NCI-H1105 treated with DMSO at 0.1 percent for 48 hours (cell line): ENCODE measurements at places on chromosomes 2 and 18.

DNA sequence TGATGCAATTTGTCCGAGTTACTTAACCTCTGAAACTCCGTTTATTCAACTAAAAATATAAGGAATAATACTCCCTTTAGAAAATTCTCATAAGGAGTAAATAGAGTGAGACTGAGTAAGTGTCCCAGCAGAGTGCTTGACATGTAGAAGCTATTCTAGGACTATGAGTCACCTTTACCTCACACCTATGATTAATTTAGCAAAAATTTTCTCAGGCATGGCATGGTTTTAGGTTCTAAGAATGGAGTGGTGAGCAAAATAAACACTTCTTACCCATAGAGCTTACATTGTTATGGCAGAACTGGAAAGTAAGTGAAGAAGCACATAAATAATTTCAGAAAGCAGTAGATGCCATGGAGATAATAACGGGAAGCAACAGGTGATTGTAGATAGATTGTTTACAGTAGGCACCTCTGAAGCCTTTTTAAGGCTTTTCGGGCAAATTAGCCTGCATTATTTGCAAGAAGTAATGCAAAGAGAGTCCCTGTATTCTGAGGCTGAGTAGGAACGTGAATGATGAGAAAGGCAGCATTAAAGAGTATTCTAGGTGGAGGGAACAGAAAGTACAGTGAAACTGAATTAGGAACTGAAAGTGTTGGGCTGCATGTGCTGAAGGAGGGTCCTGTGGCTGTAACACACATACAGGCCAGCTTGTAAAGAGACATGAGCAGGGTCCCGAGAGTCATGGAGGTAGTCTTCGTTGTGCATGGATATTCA is 209.2 kb downstream of the ZNF407 start:
- DNase-seq: no peak

DNA sequence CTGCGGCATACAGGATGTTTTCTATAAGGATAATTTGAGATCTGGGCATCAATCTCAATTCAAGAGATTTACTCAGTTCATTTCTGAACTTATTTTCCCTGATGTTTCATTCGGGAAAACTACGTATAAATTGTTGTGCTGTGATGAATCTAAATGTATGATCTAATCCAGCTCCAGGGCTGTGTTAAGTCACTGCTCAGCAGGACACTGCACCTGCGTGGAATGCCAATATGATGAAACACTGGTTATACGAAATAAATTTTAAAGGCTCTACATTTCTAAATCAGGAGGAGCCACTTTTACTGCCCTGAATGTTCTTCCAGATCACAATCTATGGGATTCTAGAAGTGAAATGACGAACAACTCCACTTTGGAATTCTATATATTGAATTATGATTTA is 259.0 kb downstream of the HNMT start:
- DNase-seq: no peak

DNA sequence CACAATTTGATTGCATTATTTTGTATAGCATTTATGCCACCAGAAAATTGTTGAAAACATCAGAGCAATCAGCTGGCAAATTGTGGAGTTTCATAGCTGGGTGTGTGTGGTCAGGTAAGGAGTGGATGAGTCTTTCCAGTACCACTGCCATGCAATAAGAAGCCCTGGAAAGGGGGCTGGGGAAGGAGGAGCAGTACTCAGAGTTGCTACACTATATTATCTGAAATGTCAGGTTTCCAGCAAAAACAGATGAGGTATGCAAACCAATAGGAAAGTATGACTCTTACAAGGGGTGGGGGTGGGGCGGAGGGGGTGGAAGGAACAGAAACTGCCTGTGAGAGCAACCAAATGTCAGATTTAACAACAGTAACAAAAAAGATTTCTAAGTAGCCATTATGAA is 112.2 kb downstream of the SOS1 start:
- DNase-seq: no peak

DNA sequence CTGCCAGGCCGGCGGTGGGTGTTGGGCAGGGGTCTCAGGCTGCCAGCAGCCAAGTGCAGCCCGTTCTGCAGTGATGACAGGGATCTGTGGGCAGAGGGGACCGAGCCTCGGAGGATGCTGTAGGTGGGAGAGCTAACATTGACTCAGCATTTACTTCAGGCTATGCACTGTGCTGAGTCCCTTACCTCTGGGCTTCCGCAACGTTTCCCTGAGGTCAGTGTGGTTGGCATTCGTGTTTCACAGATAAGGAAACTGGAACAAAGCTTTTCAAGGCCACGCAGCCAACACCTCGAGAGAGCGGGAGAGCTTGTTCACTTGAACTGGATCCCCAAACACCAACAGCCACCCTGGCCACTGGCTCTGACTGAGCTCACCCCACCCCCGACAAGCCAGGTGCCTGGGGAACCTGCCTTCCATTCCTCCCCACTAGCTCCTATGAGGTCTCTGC is 839 bp upstream of the GPR148 start:
- DNase-seq: no peak

- no peak for DNase-seq
Observed at GRCh38 chr2:197241596-197241995, 69.0 kb downstream of the ANKRD44 start.

GRCh38 chr2:152165780-152166179 is 9.8 kb downstream of the STAM2 start:
- no peak for DNase-seq

- no peak for DNase-seq
Observed at GRCh38 chr18:37270038-37270665, 295.4 kb downstream of the CELF4 start.

DNA sequence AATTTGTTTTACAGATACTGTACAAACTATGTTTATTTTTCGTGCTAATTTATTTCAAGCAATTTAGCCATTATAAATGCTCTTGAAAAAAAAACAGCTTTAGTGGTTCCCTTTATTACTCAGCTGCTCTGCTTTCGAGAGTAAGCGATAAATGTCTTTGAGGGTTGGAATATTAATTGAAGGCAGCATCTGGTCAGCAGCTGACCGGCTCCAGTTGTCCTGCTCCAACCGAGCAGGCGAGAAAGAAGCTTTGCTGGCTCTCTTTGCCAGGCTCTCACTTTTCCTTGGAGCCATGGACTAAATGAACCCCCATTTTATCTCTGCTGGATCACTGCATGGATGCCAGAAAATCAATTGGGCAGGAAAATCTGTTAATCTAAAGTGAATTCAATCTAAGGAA is 147.4 kb downstream of the LNPK start:
- peak; percentile 90 for DNase-seq

DNA sequence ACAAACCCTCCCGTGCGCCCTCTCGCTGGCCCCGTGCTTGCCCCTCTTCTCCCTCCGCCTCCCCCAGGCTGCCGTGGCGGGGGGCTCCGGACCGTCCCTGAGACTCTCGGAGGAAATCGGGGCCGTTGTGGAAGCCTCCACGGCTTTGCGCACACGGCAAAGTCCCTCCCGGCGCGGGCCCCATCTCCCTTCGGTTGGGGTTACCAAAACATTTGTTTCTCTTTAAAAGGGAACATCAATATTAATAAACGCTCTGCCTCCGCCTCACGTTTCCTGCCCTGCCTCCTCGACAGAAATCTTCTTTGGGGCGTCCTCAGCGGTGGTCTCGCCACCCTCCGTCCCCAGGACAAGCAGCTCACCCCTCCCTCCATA is 3.8 kb downstream of the PAX3 start:
- DNase-seq: no peak

DNA sequence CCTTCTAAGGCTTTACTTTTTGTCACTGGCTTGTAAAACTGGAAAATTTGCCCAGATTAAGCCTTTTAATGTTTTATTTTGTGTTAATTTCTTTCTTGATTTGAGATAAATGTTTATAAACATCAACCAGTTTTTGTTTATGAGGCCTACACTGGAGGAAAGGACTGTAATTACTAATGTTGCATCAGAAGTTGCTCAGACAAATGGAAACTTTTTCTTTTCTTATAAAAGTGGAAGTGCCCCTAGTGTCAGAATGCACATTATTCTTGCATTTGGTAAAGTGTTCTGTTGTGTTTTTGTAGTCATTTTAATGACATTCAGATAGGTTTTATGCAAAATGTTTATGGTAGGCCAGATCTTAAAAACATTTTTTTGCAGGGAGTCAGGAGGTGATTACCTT is 25.3 kb downstream of the LCLAT1 start:
- no peak for DNase-seq

DNA sequence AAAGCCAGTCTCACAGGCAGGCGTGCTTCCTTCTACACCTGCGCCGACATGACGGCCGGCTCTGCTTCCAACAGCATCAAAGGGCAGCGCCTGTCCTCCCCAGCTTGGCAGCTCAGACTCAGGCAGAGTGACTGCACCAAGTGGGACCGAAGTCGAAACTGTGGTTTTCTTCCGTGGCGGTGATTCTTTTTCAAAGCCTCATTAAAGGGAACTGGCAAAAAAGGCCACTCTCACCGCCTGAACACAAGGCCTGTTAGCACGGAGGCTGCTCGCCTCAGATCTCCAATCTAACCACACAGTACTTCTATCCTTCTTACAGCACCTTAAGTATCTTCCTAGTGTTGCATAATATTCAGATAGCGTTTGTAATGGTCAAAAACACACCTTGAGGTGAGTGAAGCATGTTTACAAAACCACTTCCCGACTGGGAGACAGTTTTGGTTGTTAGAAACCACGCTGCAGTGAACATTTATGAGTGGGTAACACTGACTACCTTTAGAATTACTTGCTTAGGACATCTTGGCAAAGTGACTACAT is 236.4 kb downstream of the HDAC4 start:
- DNase-seq: no peak

DNA sequence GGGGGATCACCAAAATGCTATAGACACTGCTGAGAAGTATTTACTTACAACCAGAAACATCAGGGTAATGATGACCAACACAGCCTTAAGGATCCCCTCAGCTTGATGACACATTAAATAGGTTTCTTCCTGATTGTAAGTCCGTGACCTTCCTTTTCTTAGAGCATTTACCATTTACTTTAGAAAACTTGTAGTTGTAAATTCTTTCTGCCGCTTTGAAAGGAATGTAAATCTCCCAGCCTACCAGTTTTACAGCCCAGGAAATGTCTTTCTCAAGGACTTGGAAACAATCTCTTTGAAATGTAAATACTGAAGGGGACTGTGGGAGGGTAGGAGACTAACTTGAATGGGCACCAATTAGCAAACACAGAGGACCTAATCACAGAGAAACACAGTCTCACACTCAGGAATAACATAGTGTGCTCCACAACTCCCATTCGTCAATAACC is 278.6 kb downstream of the DSC3 start:
- no peak for DNase-seq

DNA sequence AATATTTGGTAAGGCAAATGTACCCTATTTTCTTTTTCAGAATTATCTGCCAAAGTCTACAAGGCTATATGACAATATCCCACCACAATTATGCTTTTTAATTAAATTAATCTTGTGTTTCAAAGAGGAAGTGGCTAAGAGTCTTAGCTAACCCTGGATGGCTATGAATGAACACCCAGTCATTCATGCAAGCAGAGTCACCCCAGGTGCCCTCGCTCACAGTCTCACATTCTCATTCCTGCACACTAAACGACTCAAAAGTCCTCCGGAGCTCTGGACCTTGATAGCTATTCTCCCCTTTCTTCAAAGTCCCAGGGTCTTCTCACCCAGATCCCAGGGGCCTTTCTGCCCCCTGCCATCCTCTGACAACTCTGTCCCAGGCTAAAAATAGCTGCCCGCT is 42.1 kb upstream of the MRPL19 start:
- DNase-seq: no peak

- DNase-seq: no peak
Observed at GRCh38 chr2:214774108-214774507, 35.4 kb downstream of the BARD1 start.

- peak; percentile 47 for DNase-seq
Observed at GRCh38 chr2:64017811-64018700, 1.2 kb downstream of the VPS54 start.

- DNase-seq: no peak
Observed at GRCh38 chr2:66689456-66690051, 254.6 kb downstream of the MEIS1 start.

- DNase-seq: peak; percentile 64
Observed at GRCh38 chr2:95043300-95044093, 18.0 kb downstream of the MAL start.

- no peak for DNase-seq
Observed at GRCh38 chr2:238509903-238510302, 83.2 kb downstream of the ASB1 start.

DNA sequence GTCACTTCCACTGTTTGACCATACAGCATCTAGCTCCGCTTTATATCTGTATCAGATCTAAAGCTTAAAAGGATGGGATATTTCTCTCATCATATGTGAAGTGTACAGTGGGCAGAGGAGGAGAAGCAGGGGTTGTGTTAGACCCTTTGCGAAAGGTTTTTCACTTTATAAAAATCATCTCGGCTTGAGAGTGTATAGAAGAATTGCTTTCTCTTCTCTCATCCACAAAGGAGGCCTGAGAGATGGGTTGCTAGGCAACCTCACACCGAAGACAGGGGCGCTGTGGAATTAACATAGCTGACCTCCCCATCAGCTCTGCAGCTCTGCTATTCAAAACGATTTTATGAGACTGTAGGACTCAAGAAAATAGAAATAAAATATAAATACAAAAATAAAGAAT is 70.2 kb upstream of the GALNT3 start:
- DNase-seq: peak; percentile 21

GRCh38 chr2:219296631-219297391 is 12.4 kb downstream of the PTPRN start:
- DNase-seq: no peak

DNA sequence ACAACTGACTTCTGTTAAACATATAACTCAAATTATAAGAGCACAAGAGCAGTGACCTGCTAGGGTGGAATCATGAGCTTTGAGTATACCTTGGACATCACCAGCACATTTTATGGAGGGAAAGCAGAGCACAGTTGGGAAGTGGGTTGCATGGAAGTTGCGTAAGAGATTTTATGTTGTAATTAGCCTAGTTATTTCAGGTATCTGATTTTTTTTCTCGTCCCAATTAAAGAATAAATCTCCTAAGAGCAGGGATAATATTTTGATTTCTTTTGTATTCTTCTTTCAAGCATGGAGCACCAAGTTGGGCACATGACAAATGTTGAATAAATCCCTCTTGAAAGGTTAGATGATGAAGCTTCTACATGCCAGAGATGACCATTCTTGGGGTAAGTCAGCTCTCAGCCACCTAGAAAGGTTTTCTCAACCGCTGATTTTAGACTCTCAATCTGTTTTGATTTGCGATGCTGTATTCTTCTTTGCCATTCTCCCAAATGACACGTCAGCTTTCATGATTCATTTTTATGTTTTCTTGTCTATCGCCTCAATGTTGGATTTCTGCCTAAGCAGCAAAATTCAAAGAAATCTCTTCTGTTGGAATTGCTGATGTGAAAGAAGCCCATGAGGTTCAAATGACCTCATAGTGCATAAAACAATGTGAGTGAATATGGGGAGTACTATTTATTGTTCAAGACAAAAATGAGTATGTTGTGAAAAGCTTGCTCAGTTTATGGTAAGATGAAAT is 15.3 kb upstream of the FN1 start:
- no peak for DNase-seq

DNA sequence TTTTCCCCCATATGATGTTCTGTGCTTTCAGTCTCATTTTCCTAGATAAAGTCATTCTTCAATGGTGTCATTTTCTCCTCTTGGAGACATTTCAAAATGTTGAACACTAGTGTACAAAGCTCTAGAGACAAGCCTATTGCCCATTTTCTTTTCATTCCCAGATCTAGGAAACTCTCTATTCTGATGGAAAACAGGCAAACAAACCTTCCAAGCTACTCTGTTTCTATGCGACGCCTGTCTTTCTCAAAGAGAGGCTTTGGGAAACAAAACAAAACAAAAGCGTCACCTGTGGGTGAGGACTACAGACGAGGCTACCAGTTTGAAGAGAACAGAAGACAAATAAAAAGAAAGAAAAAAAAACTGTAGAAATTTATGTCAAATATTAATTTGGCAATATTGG is 311.0 kb downstream of the CBLN2 start:
- DNase-seq: no peak

GRCh38 chr18:25282896-25283703 is 68.9 kb downstream of the ZNF521 start:
- DNase-seq: no peak
